ENCODE measurements at places on chromosomes 5 and 9.

DNA sequence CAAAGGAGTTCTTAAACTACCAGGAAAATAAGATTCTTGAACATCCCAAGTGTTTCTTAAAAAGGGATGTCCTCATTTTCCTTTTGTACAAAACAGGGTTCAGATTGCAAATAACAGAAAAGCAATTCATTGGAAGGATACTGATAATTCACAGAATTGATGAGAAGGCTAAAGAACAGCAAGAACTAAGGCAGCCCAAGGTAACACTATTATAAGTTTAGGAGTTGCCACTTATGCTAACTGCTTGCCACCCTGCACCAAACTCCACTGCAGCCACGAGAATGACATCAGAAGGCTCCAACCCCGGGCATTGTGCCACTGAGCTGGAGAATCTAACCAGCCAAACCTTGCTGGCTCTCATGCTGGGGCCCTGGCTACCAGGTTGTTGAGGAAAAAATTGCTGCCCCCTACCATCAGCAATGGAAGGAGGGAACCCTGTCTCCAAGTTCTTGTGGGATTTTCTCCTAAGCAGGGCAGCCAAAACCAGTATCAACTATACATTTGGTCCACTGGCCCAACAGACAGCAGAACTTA is 123.4 kb downstream of the ARL15 start:
- DNase-seq: no peak

- DNase-seq: no peak
Observed at GRCh38 chr5:112232667-112233066, 186.4 kb downstream of the EPB41L4A start.

GRCh38 chr9:115746496-115746895 is 407.1 kb upstream of the PAPPA start:
- DNase-seq: no peak

DNA sequence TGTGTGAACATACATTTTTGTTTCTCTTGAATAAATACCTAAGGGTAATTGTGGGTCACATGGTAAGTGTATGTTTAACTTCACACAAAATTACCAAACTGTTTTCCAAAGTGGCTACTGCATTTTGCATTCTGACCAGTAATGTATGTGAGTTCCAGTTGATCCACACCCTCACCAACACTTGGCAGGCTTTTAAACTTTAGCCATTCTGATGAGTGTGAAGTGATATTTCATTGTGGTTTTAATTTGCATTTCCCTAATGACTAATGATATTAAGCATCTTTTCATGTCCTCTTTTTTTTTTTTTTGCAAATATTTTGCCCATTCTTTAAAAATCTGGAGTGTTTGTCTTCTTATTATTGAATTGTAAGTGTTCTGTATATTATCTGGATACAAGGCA is 53.5 kb upstream of the MAST4 start:
- DNase-seq: no peak

DNA sequence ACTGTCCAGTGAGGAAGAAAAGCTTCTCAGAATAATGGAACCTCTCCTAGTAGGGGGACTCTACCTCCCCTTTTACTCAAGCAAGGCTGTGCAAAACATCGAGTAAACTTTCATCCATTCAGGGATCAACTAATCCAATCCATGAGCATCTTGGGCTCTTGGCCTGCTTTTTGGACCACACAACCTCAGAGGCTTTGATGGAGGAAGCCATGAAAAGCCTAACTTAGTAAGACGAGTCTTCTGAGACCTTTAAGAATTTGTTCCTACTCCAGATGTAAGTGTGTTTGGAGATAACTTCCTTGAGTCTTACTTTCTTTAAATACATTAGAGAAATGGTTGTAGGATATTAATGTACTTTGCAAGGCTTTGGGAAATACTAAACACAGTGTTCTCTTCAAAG is 49.1 kb downstream of the MARCHF3 start:
- DNase-seq: no peak

- DNase-seq: no peak
Observed at GRCh38 chr5:125559296-125559695, 812.9 kb upstream of the ZNF608 start.

GRCh38 chr9:77455312-77455927 is 192.7 kb downstream of the GNA14 start:
- no peak for DNase-seq
